ENCODE measurements at places on chromosomes 13 and 19.

GRCh38 chr19:14112809-14113385, 4.7 kb downstream of the PRKACA start:
- DNase-seq = no peak

- no peak for DNase-seq
These were observed 24.9 kb upstream of the DPP9 start for GRCh38 chr19:4748589-4748988.

DNA sequence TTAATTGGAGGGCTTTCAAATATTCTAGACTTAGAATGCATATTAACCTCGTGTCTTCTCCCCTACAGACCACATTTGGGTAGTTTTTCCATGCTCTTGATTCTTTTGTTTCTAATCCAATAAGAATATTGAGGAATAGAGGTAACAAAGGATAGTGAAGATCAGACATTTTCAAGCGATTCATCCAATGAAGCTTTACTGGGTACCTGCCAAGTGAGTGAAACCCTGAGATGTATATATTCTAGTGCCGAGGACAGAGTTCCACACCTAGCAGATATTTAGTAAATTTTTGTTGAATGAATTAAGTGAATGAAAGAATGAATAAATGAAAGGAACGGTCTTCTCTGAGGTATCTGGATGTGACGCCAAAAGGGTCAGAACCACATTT, 442 bp upstream of the RFC3 start:
- no peak for DNase-seq

GRCh38 chr13:49669735-49670309, 21.5 kb downstream of the EBPL start:
- DNase-seq = peak; percentile 40

DNA sequence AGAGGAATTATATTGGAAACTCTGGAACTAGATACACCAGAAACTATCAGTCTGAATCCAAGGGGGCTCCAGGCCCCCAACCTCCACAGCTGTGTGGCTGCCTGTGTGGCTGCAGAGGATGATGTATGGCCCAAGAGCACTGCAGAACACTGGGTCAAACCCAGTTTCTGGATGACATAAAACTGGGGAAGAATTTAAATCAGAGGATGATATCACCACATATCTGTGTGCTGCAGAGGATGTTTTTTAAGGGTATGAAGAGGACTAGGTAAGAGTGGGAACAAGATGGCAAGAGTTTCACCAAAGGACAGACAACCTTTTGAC, 226.4 kb downstream of the SUCLA2 start:
- DNase-seq = no peak

DNA sequence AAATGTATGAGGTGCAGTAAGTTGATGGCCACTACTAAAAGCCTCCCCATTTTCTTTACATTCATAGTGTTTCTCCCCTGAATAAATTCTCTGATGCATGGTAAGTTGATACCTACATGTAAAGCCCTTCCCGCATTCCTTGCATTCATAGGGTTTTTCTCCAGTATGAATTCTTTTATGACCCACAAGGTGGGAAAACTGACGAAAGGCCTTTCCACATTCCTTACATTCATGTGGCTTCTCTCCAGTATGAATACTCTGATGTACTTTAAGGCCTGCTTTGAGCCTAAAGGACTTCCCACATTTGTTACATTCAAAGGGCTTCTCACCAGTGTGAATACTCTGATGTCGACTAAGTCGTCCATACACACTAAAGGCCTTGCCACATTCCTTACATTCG, 20.5 kb downstream of the ZNF607 start:
- no peak for DNase-seq

- DNase-seq = no peak
These were observed 135.7 kb downstream of the DNAJC15 start for GRCh38 chr13:43159026-43159461.

DNA sequence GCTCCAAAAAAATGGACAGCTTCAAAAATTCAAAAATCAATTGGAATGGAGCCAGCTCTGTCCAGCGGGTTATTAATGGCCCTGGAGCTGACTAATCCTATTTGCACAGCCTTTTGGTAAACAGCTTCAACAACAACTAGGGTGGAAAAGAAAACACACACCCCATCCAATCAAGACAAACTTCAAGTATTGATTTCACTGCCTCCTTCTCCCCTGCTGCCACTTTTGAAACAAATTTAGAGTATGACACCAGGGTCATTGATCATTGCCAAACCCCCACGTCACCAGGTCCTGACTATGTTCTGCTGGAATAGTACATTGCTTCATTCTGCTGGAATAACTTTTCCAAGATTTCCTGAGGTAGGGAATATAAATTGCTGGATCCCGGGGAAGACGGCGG, 56.8 kb upstream of the GTF3A start:
- no peak for DNase-seq

DNA sequence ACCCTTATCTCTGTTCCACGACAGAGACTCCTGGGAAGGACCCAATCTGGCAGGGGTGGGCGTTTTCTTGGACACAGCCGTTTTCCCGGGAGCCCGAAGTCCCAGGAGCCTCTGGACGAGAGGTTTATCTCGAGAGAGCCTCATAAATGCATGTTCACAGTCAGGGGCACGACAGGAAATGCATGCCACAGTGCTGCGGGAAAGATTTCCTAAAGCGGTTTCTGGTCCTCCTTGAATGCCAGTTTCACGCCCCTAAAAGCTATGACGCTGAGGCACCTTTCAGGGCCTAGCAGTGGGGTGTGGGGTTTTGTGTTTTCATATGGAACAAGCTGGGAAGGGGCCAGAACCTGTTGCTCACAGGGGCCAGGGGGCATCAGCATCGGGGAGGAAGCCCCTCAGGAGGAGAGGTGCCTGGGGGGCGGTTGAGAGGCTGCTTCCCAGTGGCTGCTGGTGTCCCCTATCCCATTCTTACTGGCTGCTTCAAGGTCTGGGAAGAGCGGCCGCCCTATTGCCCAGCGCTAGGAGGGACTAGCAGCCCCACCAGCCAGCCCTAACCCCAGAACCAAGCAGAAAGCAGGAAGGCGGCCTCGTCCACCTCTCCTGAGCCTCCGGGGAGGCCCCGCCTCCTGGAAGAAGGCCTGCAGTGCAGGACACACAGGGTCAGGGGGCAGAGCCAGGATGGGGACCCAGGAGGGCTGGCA, 157.0 kb downstream of the KDM4B start:
- no peak for DNase-seq

GRCh38 chr19:37654118-37654517, 1.1 kb downstream of the ZFP30 start:
- DNase-seq = no peak

DNA sequence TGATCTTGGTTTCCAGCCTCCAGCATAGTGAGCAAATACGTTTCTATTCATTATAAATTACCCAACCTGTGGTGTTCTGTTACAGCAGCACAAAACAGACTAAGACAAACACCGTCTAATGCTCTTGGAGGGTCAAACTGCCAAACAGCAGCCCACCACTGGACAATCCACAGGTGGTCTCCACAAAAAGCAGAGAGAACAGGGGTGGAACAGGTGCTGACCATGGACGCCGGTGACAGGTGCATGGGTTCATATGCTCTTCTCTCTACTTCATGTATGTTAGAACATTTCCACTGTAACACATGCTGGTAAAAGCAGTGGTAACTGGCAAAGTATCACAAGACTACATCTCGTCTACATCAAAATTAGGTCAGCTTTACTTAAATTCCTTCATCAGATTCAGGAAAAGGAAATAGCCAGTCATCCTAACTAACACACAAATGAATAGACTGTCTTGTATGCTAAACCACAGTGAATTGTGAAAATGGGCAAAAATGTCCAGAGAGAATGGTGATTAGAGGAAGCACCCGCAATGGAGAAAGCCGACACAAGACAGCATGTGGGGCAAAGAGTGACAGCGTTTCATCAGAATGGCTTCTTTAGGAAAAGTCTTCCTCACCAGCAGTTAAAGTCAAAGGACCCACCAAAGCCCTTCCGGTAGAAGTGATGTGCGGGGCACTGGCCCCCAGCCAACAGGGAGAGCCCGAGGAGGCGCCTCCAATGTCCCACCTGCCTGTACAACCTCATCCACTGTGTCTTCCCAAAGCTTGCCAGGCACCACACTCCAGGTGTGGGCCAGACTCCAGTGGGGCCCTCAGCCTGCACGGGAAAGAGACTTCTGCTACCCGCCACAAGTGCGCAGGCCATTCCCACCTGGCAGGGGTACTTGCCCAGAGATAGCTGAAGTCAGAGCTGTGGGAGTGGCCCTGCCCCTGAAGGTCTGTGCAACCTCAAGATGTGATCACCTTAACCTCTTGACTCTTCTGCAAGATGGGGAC, 6.5 kb downstream of the CARS2 start:
- no peak for DNase-seq

- DNase-seq = no peak
These were observed 7.6 kb upstream of the PRKD2 start for GRCh38 chr19:46724468-46724867.

- no peak for DNase-seq
These were observed 310.5 kb downstream of the ATP8A2 start for GRCh38 chr13:25682276-25682675.

- no peak for DNase-seq
These were observed 5.1 kb downstream of the IQCN start for GRCh38 chr19:18269070-18269723.

DNA sequence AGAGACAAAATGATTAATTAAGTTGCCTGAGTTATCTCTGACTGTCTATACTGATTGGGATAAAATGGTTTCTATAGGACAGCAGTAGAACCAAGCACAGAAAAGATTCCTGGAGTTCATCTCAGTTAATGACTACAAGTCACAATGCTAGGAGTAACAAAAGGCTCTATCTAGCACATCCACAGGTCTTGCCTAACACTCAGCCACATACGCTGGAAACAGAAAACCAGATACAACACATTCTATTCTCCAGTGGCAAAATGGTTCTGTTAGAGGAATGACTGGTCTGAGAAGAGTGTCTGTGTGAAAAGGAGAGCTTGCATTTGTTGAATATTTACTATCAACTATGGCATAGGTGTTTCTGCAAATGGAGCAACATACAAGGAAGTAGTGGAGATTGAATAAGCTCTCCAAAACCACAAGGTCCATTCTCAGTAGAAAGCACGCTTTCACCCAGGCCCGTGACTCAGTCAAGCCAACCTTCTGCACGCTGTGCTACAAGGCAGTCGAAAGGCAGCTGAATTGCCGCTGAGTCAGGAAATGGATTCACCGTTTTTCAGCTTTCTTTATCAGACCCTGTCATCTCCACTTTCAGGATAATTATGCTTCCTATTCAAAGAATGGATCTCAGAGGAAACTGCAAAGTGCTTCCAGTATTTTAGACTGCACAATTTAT, 761.5 kb downstream of the EFNB2 start:
- DNase-seq = peak; percentile 41

GRCh38 chr13:50518781-50519201, 324.7 kb downstream of the DLEU7 start:
- no peak for DNase-seq

DNA sequence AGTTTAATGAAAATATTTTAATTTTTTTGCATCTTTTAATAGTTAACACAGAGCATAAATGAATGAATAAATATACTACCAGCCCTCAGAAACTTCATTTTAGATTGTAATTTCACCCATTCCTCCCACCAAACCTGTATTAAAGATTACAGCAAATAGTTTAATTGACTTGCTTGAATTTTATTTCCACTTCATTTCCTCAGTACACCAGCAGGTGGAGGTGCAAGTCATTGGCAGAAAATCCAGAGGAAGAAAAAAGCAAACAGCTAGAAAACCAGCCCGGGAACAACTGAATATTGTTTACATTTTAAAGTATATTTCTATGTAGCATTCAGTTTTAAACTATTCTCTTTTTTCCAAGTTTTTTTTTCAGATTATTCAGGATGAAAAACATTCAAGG, 177.8 kb downstream of the OLFM4 start:
- no peak for DNase-seq

DNA sequence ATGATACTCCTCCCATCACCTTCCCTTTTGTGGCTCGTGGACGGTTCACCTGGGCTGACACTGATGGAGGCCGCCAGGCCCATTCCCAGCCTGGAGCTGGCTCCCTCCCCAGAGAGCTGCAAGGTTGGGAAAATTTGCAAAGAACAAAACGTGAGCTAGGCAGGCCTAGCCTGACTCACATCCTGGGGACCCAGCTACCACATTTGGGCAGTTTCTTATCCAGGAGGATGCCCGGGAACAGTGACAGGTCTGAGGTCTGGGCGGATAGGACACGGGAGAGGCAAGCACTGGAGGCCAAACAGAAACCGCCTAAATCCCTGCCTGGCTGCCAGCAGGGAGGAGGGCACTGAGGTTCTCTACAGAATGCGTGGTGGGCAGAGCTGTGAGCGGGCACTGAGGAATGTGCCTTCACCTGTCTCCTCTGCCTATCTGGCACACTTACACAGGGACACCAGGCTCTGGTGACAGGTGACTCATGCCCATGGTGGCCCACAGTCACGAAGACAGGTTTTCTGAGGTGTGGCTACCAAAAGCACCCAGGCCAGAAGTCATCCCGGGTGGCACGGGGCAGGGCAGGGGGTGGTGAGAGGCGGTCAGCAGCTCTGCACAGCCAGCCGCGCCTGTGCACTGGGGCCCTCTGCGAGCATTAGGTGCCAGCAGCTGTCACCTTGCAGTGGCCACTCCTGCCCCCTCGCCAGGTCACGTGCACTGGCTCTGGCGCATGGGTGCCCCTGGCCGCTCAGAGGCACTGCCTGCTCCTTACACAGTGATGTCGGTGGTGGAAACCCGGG, 23.2 kb downstream of the SH3GL1 start:
- no peak for DNase-seq

- no peak for DNase-seq
These were observed 200.2 kb upstream of the SOX1 start for GRCh38 chr13:111866731-111867245.

DNA sequence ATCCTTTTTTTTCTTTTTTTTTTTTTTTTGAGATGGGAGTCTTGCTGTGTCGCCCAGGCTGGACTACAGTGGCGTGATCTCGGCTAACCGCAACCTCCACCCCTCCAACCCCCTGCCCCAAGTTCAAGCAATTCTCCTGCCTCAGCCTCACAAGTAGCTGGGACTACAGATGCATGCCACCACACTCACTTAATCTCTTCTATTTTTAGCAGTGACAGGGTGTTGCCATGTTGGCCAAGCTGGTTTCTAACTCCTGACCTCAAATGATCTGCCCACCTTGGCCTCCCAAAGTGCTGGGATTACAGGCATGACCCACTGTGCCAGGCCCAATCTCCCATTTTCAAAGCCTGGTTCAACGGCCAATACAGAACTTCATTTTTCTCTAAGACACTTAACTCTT, 9.1 kb downstream of the FOXO1 start:
- DNase-seq = no peak

GRCh38 chr13:47085346-47085745, 188.5 kb upstream of the HTR2A start:
- no peak for DNase-seq

- no peak for DNase-seq
These were observed 48.6 kb upstream of the UBE2L5 start for GRCh38 chr13:30373727-30374126.

GRCh38 chr19:43574424-43575155, 737 bp downstream of the XRCC1 start:
- DNase-seq = peak; percentile 62
